ENCODE measurements at places on chromosomes 4 and X.

DNA sequence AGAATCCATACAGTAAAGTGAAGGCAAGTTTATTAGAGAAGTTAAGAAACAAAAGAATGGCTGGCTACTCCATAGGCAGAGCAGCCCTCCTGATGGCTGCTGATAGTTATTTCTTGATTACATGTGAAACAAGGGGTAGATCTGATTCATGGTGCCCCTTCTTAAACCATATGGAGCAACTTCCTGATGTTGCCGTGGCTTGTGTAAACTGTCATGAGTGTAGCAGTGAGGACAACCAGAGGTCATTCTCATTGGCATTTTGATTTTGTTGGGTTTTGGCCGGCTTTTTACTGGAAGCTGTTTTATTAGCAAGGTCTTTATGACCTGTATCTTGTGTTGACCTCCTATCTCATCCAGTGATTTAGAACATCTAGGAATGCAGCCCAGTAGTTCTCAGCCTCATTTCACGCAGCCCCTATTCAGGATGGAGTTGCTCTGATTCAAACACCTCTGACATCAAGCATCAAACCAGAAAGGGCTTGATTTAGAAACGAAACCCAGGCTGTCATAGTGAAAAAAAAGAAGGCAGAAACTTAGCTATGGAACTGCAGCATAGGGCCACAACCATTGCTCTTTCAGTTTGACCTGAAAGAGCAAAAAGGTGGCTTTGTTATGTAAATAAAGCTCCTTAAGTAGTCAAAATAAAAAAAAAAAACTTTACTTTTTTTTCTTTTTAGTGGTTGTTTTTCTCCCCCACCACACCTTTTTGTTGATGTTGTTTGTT lies 37.8 kb downstream of the SPCS3 start:
- DNase-seq: no peak

DNA sequence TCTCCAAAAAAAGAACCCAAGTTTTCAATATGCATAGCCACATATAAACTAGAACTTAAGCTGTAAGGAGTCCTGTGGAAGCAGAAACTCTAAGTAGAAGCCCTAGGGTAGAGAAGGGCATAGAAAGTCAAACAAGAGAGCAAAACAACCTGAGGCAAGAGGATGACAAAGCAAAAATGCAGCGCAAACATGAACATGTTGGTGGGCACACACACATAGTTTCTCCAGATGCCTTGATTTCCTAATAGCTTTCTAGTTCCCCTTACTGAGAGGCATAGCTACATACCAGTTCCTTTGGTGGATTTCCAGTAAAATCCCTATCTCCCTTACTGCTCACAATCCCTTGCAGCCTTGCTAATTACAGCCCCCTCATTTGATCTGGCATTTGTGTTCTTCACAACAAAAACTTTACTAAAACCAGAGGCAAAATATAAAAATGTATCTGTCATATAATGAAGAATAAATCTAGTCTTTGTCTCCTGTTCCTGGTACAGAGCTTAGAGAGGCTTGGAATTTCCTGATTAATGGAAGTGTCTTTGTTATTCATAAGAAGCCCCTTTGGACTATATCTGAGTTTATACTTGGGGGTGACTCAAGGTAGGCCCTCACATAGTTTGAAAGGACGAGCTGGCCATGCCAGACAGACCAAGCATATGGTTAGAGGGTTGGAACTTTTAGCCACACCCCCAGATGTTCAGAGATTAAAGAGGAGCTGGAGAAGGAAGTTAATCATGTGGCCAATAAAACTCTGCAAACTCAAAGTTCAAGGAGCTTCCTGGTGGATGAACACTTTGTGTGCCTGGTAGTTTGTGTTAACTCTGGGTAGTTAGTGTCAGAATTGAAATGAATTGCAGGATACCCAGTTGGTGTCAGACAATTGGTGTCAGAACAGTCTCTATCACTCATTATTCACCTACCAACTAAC lies 52.7 kb upstream of the ZCCHC13 start:
- no peak for DNase-seq

DNA sequence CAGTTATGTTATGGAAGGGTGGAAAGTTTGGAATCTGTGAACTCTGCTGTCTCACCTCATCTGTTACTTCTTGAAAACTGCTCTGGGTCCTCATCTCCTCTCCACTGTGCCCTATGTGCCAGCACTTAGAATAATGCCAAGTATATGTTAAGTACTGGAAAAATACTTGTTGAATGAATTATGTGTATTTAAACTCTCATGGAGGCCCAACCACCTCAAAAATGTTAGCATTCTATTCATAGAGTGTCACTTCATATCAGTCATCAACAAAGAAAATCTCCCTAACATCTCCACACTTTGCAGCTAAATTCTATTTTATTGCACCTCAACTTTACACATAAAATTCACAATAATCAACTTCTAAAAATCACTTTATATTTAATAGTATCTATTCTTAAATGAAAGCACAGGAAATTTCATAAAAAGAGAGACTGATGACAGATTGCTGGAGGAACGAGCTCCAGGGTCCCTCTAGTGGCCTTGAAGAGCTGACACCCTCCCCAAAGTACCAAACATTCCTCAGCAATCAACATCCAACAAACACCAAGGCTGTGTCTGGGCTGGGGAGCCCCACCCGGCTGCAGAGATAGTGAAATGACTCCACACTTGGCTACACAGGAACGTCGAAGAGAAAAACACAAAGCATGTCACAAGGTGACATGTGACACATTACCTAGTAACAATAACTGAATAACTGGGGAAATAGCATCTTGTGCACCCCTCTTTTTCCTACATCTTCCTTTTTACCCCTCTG lies 45.8 kb downstream of the SLC39A8 start:
- DNase-seq: no peak

DNA sequence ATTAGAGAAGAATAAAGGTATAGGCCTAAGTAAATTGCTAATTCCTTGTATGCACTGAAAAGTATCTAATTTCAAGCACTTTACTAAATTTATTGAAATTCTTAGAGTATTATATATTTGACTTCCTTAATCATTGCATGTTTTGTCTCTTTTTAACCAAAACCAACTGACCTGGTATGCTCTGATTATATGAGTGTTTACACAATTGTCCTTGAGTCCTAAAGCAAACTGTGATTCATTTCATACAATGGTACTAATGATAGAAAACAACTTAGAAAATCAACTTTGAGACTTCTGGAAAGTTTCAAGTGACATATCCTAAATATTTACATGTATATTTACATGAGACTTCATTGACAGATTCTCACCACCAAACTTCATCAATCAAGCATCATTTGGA lies 1177.1 kb downstream of the ADGRL3 start:
- DNase-seq: no peak

DNA sequence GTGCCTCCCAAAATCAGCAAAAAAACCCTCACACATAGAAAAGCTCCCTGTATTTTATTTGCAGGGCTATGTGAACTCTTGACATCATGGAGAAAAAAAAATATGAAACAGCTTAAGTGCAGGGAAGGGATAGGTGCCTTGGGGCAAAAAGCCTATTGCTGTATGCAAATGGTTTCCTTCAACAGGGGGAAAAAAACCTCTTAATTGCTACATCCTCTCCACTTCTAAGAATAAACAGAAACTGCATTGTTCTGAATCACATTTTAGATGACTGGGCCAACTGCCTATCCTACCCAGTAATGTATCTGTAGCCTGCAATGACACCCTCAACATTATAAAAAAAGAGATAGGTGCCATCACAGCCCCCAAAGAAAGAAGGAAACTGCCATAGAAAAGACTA lies 229.4 kb upstream of the GALNTL6 start:
- DNase-seq: no peak

- DNase-seq: no peak
Observed at GRCh38 chrX:152912106-152912505, 14.2 kb downstream of the ZNF185 start.

DNA sequence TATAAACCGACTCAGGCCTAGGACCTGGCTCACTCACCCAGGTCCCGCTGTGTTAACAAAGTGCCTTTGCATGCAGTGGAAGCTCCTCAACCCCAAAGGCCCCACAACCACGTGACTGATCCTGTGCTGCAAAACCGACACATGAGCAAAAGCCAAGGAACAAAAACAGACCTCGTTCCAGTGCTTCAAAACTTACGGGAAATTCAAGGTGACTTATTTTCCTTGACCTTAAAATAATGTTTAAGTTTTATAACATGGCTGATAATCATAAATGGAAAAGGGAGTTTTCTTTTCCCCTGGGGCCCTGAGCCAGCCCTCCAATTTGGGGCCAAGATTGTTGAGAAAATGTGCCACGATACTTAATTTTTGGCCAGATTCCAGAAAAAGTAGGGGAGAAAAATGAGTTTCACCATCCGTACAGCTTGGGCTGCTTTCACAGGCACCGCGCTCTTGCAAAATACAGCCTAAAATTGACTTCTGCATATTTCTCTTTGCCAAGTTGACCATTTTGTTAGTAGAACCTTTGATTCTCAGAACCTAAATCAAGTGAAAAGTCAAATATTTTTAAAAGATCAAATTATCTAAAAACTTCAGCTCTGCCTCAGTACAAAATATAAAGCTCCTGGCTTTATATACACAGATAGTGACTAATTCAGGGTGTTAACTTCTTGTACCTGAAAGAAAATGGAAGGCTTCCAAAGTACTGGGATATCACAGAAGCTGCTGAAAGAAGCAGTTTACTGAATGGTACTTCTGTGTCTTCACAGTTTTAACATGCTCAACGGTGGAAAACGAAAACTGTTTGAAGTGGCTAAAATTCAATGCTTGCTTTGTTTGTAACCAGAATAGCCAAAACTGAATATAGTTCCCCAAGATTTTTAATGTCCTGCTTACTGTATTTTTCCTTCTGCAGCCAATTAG lies 93.8 kb downstream of the APBB2 start:
- no peak for DNase-seq

- DNase-seq: no peak
Observed at GRCh38 chr4:147078875-147079658, 133.4 kb upstream of the TTC29 start.

- DNase-seq: no peak
Observed at GRCh38 chr4:150679765-150680343, 97.9 kb downstream of the MAB21L2 start.

GRCh38 chrX:64206556-64207162 lies 1.2 kb upstream of the AMER1 start:
- no peak for DNase-seq
